ENCODE measurements at places on chromosomes 4 and X.

DNA sequence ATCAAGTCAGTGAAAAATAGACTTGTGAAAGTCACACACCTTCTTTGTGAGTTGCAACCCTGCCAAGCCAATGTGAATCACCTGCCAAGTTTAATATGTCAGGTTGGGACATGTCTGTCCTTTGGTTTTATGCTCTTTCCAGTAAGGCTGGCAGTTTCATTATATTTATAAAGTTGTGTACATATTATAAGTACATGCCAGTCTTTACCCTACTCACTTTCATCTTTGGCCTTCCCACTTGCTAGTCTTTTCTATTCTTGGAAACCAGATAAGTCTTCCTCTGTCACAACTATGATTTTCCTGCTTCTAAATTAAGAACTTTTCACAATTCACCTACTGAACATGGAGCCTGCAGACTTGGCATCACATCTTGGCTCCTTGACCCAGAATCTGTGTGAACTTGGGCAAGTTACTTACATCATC lies 680.7 kb upstream of the BOD1L1 start:
- DNase-seq, result no peak

- no peak for DNase-seq
Observed at GRCh38 chr4:169440446-169440845, 169.7 kb upstream of the SH3RF1 start.

- DNase-seq, result no peak
Observed at GRCh38 chr4:55530167-55530566, 16.5 kb downstream of the CLOCK start.

- no peak for DNase-seq
Observed at GRCh38 chrX:23269923-23270322, 64.7 kb upstream of the PTCHD1 start.

GRCh38 chrX:154412468-154412867 lies 1.1 kb downstream of the TAFAZZIN start:
- DNase-seq, result no peak

- DNase-seq, result no peak
Observed at GRCh38 chrX:72078411-72078810, 53.3 kb downstream of the RTL5 start.

DNA sequence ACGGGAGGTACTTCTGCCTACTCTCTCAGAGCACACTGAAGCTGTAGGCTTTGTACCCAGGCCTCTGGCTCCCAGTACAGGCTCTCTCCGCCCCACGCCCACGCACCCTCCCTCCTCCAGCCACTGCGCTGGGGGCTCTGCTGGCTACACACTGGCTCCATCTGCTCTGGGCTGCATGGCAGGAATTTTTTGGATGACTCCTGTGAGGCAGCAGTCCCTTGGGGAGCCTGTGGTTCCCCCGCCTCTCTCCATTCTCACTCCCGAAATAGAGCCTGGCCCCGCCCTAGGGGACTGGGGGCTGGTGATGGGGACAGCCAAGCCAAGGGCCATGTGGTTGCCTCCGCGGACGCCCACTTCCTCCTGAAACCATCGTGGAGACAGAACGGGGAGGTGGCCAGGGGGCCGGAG lies 58.1 kb upstream of the ADRA2C start:
- no peak for DNase-seq

GRCh38 chr4:144300616-144301015 lies 160.1 kb upstream of the GYPA start:
- no peak for DNase-seq

DNA sequence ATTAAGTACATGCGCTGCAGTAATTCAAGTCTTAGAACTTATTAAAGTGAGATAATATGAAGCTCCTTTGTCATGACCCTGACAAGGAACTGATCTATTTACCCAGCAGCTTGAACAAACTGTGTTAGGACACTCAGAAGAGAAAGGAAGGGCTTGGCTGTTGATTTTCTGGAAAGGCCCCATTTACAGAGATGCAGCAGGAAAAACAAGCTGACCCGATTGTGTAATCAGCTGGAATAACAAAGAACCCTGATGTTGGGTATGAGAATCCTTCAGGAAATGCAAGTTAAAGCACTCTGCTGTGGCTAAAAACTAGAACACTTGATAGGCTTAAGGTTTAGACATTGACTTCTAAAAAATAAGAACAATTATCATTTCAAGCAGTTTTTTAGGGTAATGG lies 64.8 kb downstream of the TBC1D9 start:
- no peak for DNase-seq

Data from activated naive CD8-positive, alpha-beta T cell treated with anti-CD3 and anti-CD28 coated beads, Interleukin-2, amount 50 U/mL, for 24 hours (primary cell).